ENCODE measurements at places on chromosomes 3 and 15. TPM values are rescaled to one million over a fixed set of nuclear protein-coding genes. Genes with fewer than 3 reads are reported as not detected.

Gene FBLN2
- 309 TPM for total RNA-seq

Gene TRPM1
- total RNA-seq, result 6.0 TPM

Gene SAMD7
- 1.9 TPM for total RNA-seq

Gene ACSBG1
- 1.2 TPM for total RNA-seq

Gene ZWILCH
- total RNA-seq, result 8.4 TPM

Gene XIRP1
- total RNA-seq, result 0.72 TPM

Gene CCR1
- total RNA-seq, result 11.1 TPM

Gene CPB1
- 4.6 TPM for total RNA-seq

All from umbilical cord (tissue), 2 donors.